ENCODE measurements at places on chromosomes 7 and 10.

DNA sequence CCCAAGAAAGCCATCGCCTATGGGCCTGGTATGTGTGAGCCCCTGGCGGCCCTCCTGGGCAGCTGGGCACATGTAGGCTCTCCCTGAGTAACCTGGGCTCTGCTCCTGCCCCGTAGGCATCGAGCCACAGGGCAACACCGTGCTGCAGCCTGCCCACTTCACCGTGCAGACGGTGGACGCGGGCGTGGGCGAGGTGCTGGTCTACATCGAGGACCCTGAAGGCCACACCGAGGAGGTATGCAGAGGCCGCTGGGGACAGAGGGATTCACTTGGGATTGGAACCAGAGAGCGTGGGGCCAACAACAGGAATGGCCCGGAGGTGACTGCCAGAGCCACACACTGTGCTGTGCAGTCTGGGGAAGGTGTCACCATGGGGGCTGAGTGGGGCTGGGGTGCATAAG lies 7.3 kb downstream of the FLNC start:
- DNase-seq = no peak

GRCh38 chr10:8103543-8103942 lies 49.1 kb downstream of the GATA3 start:
- DNase-seq = no peak

GRCh38 chr7:7772397-7772821 lies 54.0 kb upstream of the RPA3 start:
- no peak for DNase-seq

GRCh38 chr7:125338110-125338509 lies 408.5 kb upstream of the POT1 start:
- DNase-seq = no peak

GRCh38 chr10:71836596-71836974 lies 14.5 kb downstream of the PSAP start:
- no peak for DNase-seq

- DNase-seq = no peak
These were observed 42.6 kb downstream of the TYW1B start for GRCh38 chr7:72785166-72785955.

DNA sequence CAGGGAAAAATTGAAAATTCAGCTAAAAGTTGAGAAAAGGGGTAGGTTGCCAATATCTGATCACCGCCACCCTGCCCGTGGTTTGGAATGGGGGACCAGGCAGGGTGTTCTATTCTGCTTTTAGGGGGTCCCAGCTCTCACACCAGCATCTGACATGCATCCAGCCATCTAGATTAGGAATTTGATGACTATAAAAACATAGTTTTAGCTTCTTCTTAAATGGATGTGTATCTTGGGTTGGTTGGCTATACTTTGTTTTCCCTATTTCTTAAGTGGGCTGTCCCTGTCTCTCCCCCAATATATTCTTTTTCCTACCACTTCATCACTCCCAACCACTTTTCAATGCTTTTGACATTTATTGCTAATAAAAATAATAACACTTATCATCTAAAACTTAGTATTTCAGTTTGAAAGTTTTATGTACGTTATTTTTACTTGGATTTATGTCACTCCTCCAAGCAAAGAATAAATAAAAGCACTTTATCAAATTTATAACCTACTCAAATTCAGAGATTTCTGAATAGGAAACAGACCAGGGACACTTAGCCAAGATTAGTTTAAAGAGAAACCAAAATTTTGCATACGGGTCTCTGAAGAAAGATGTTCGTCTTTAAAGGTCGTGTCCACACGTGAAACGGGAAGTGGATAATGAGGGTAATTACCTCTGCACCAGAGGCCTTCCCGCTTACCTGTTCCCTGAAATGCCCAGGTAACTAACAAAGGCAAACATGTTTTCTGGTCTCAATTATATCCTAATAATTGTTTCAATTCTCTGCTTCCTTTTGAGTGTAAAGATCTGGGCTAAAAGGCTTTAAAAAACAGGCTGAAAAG lies 233.2 kb upstream of the AUTS2 start:
- DNase-seq = no peak

GRCh38 chr10:31683682-31684081 lies 244.9 kb downstream of the ARHGAP12 start:
- no peak for DNase-seq

Measured in SW 1271 (cell line).